Fibroblast of lung (primary cell): ENCODE measurements at places on chromosomes 6 and 20. TPM values are rescaled to one million over a fixed set of nuclear protein-coding genes. Genes with fewer than 3 reads are reported as not detected.

GRCh38 chr6:86153521-86153920 is 510.8 kb upstream of the SYNCRIP start:
- H3K4me3 ChIP-seq, result no peak overlapping the region
- H3K4me1 ChIP-seq, result no peaks in the 10 kb centered on the region
- H3K36me3 ChIP-seq, result no peaks in the 10 kb centered on the region
- DNase-seq, result no peak
- no peak overlapping the region for H3K27ac ChIP-seq

DNA sequence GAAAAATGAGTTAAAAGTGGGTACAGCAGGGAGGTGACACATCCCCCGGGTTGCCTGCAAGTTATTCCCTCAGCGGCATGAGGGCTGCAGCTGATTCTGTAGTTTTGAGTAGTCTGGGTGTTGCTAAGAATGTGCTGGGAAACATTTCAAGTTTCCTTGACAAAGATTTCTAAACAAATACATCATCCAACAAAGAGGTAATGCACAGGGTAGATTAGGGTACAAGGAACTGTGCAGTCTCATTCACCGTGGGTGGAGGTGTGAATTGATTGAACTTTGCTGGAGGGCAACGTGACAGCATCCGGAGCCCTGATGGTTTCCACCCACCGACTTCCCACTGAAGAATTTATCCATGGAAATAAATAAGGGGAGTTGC is 21.8 kb downstream of the CASS4 start:
- DNase-seq, result peak; percentile 90
- H3K27ac ChIP-seq, result peak overlapping the region; percentile 96
- peaks cover 14% of the 10 kb centered on the region for H3K36me3 ChIP-seq
- H3K4me1 ChIP-seq, result peaks cover 49% of the 10 kb centered on the region
- no peaks in the 10 kb centered on the region for H3K27me3 ChIP-seq

DNA sequence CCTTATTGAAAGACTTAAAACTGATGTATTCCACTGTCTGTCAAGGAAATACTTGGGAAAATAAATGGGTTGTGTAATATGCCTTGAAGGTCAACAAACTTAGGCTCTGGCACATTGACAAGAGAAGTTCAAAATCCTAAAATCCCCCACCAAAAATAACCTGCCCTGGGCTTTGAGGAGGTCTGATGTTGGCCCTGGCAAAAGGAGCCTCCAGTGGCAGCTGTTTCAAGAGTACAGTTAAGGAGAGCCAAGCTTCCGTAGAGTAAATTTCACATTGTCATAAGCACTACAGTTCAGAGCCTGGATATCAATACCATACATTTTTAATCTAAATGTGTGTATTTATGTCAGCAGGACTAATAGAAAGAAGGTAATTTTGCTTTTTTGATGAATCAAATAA is 282.7 kb downstream of the EYA4 start:
- no peak for DNase-seq
- H3K27me3 ChIP-seq, result no peaks in the 10 kb centered on the region
- no peaks in the 10 kb centered on the region for H3K4me1 ChIP-seq
- no peaks in the 10 kb centered on the region for H3K36me3 ChIP-seq

- H3K36me3 ChIP-seq, result no peaks in the 10 kb centered on the region
- DNase-seq, result no peak
- H3K27ac ChIP-seq, result no peak overlapping the region
Observed at GRCh38 chr20:42190084-42190483, 571.9 kb upstream of the CHD6 start.

DNA sequence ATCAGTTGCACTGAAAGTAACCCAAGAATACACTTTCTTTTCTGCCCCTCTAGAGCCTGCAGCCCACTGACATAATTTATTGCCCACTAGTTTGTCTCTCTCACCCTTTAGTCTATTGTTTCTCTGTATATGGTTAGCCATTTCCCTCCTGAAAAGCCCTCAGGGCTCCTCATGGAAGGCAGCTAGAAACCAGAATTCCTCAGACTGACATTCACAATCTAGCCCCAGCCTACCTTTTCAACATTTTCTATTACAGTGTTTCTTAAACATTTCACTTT is 21.4 kb upstream of the PAQR8 start:
- H3K4me1 ChIP-seq, result no peaks in the 10 kb centered on the region
- no peaks in the 10 kb centered on the region for H3K27me3 ChIP-seq
- H3K4me3 ChIP-seq, result no peak overlapping the region
- no peaks in the 10 kb centered on the region for H3K36me3 ChIP-seq
- DNase-seq, result no peak

DNA sequence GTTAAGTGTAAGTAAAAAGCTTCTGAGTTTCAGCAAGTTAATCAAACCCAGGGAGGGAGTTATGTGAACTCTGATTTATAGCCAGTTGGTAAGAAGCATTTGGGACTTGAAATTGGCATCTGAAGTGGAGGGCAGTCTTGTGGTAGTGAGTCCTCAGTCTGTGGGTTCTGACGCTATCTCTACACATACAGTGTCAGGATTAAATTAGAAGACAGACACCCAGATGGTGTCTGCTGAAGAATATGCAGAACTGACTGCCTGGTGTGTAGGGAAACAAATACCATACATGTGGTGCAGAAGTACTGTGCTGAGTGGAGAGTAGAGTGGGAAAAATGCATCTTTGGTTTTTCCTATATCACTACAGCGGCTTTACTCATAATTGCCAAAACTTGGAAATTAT is 43.5 kb upstream of the PLN start:
- no peak overlapping the region for H3K27ac ChIP-seq
- no peaks in the 10 kb centered on the region for H3K36me3 ChIP-seq
- H3K4me1 ChIP-seq, result no peaks in the 10 kb centered on the region
- no peak for DNase-seq
- H3K4me3 ChIP-seq, result no peak overlapping the region

DNA sequence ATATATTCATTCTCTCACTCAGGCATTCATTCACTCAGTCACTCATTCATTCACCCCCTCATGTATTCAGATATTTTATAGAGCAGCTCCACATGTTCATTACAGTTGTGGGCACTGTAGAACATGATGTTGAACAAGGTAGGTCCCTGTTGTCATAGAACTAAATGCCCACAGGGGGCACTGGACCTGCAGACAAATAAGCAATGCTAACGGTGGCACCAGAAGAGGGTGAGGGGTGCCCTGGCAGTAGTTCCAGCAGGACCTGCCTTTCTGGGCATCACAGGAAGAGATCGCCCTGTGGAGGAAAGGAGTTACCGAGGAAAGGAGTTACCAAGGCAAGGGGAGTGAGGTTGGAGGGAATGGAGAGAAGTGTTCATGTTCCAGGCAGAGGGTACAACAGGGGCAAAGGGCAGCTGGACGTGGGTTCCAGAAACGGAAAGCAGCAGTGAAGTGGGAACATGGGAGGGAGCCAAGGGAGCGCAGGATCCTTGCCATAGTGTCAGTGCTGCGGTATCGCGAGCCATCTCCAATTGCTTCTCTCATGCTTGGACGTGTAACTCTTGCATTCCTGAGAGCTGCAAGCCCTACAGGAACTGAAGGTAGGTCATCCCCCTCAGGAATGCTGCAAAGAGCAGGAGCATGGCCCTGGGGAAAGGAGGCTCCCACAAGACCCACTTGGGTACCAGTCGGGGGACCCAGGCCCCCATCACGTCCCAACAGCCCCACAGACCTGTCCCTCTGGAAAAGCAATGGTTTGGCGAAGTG is 128.2 kb downstream of the EDN3 start:
- H3K27me3 ChIP-seq, result no peaks in the 10 kb centered on the region
- DNase-seq, result no peak
- H3K4me3 ChIP-seq, result no peak overlapping the region
- no peaks in the 10 kb centered on the region for H3K36me3 ChIP-seq

GRCh38 chr20:17698384-17698783 is 1.4 kb upstream of the BANF2 start:
- no peaks in the 10 kb centered on the region for H3K36me3 ChIP-seq
- peaks cover 15% of the 10 kb centered on the region for H3K27me3 ChIP-seq
- no peak overlapping the region for H3K27ac ChIP-seq
- H3K4me3 ChIP-seq, result no peak overlapping the region

DNA sequence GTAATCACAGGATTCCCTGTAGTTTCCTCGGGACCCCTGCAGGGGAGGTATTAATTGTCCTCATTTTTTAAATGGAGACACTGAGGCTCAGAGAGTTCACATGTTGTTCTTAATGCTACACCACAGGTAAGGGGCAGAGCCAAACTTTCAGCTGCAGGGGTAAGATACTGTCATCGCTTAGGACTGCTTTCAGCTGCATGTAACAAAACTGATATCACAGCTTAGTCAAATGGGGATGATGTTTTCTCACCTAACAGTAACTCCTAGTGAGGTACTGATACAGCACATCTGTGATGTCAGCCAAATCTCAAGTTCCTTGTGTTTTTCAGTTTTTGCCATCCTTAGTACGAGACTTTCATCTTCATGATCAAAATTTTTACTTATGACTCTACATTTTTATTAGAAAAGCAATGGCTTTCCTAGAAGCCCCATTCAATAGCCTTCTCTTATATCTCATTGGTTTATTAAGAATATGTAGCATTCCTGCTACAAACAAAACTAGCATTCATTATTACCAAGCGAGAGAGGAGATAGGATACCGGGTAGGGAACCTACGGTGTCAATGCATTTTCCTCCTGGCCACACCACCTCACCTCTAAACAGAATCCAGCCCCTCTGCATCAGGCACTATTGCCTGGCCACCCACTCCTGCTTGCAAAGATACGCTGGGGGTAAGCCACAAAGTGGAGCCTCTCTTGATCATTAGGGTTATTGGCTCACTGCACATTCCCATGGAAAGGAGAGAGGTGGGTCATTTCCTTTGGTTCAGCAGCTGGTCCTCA is 557.5 kb downstream of the CD83 start:
- no peak for DNase-seq
- H3K27ac ChIP-seq, result no peak overlapping the region
- H3K36me3 ChIP-seq, result no peaks in the 10 kb centered on the region
- H3K27me3 ChIP-seq, result no peaks in the 10 kb centered on the region

DNA sequence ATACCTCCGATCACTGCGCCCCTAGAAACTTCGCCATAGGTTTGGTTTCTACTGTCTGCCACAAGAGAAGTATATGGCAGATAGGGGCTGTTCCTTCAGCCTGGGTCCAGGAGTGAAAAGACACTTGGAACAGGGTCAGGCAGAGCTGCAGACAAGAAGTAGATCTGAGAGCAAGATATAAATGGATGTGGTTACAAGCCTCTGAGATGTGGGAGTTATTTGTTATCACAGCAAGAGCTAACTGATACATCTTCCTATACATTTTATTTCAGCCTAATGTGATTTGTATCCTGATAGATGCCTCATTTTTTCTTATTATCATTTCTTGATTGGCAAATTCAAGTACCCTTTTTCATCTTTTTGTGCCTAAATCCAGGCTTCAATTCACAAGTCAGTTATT is 40.9 kb upstream of the ADTRP start:
- no peak overlapping the region for H3K4me3 ChIP-seq
- no peaks in the 10 kb centered on the region for H3K27me3 ChIP-seq
- no peaks in the 10 kb centered on the region for H3K4me1 ChIP-seq
- no peak overlapping the region for H3K27ac ChIP-seq
- H3K36me3 ChIP-seq, result no peaks in the 10 kb centered on the region
- no peak for DNase-seq

- no peaks in the 10 kb centered on the region for H3K27me3 ChIP-seq
- H3K4me1 ChIP-seq, result peaks cover 2% of the 10 kb centered on the region
- no peak overlapping the region for H3K27ac ChIP-seq
Observed at GRCh38 chr20:51583073-51583472, 40.6 kb upstream of the NFATC2 start.

- no peak overlapping the region for H3K4me3 ChIP-seq
- no peaks in the 10 kb centered on the region for H3K36me3 ChIP-seq
- H3K27me3 ChIP-seq, result no peaks in the 10 kb centered on the region
- H3K27ac ChIP-seq, result no peak overlapping the region
Observed at GRCh38 chr6:104526376-104526775, 333.3 kb downstream of the HACE1 start.

- H3K27me3 ChIP-seq, result no peaks in the 10 kb centered on the region
- no peaks in the 10 kb centered on the region for H3K36me3 ChIP-seq
- no peaks in the 10 kb centered on the region for H3K4me1 ChIP-seq
- no peak overlapping the region for H3K4me3 ChIP-seq
- no peak overlapping the region for H3K27ac ChIP-seq
Observed at GRCh38 chr6:114955363-114955762, 612.5 kb upstream of the HS3ST5 start.

DNA sequence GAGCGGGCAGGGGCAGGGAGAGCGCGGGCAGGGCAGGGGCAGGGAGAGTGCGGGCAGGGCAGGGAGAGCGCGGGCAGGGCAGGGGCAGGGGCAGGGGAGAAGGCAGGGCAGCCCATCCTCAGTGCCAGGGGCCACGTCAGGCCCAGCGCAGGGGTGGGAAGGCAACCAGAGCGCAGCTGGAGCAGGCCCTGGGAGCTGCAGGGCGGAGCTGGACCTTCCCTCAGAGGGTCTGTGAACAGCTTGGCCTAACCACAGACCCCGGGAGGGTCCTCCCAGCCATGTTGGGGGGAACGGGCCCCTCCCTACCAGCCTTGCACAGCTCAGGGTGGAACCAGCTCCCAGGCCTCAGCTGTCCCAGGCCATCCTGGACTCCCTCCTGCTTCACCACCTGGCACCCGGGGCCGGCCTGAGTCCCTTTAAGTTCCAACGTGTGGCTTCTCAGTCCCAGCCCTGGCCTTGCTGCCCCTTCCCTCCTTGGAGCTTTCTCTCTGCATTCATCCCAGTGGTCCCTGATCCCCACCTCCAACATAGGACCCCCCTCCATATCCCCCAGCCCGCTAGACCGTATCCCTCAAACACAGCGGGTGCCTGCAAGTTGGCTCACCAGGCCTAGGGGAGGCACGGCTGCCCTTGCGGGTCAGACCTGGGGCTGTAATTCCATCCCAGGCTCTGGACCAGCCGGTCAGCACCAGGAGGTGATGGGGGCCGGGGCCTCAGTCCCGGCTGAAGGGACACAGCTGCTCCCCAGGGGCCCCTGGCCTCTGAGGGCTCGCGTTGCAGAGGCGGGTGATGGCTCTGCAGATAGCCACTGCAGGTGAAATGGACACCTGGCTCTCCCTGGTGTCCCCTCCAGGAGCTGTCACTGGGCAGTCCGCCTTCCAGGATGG is 5.6 kb upstream of the ZBTB46 start:
- H3K4me3 ChIP-seq, result no peak overlapping the region
- no peak for DNase-seq
- peaks cover 12% of the 10 kb centered on the region for H3K4me1 ChIP-seq
- H3K36me3 ChIP-seq, result no peaks in the 10 kb centered on the region
- no peak overlapping the region for H3K27ac ChIP-seq

DNA sequence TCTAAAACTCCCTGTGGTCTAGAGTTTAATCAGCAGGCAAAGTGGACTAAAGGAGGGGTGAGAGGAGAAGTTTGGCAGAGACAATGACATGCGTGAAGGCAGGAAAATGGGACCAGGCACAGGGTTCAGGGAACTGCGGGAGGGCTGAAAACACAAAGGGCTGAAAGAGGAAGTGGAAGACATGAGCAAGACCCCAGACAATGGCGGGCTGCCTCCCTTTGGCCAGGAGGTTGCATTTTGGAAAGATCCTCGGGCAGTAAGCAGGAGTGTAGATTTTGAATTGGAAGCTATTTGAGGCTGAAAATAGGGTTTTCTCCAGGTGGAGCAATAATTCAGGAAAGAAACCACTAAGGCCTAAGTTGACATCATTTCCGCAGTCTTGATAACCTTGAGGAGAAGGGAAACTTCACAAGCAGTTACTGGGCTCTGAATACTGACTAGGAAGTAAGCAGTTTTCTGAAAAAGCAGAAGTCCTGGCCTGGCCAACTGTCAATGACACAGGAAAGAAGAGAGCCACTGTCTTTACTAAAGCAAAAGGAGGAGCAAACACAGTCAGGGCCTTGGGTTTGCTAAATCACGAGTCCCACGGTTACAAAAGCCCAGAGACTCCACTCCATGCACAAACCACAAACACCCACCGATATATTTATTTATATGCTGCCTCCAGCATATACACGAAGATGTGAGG is 3.4 kb downstream of the LY86 start:
- H3K27me3 ChIP-seq, result no peaks in the 10 kb centered on the region
- no peak for DNase-seq
- H3K4me1 ChIP-seq, result no peaks in the 10 kb centered on the region
- no peak overlapping the region for H3K4me3 ChIP-seq

LY6G5C gene
- 2.0 and 2.9 TPM in 2 replicates for polyA plus RNA-seq

GSTA2 gene
- polyA plus RNA-seq, result not detected in 2 replicates

ETV7 gene
- 0.18 and 0.40 TPM in 2 replicates for polyA plus RNA-seq

CEP162 gene
- 2.6 and 3.7 TPM in 2 replicates for polyA plus RNA-seq

CFAP206 gene
- 0.11 and 0.26 TPM in 2 replicates for polyA plus RNA-seq

PRR18 gene
- polyA plus RNA-seq, result 0.01 TPM in 1 of 2 replicates, not detected in the other
